Effector CD4-positive, alpha-beta T cell (primary cell): ENCODE measurements at places on chromosomes 1 and 21.

GRCh38 chr1:18691648-18692047 is 61.0 kb downstream of the PAX7 start:
- no peak for DNase-seq

DNA sequence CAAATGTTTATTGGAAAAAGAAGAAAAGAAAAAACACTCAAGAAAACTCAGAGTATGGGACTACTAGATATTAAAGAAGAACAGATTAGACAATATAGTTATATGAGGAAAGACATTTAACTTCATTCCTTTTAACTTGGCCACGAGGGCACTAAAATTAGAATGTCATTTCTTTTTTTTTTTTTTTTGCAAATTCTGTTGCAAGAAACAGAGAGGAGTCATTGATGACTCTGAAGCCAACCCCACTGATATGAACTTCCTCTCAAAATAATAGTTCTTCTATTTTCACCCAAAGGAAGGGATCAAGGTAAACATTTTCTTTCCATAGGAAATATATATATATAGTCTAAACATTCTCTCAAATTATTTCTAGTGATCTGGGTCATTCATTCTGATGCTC is 24.6 kb upstream of the PEX19 start:
- no peak for DNase-seq

- no peak for DNase-seq
Observed at GRCh38 chr1:42758641-42759040, 8.2 kb downstream of the P3H1 start.

DNA sequence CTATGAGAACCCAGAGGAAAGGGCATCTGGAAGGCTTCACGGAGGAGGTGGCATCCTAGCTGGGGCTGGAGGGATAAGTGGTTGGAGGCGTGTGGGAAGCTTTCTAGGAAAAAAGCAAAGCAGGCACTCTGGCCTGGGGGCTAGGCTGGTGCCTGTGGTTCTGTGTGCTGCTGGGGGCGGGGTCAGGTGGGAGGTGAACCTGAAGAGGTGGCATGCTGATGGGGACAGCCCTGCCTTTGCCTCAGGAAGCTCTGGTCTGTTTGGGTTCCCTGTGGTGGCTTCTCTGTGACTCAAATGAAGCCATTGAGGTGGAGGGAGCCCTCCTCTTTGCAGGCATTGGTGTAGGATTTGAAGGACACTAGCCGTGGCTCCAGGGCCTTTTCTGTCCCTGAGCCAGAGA is 221.6 kb upstream of the POU3F1 start:
- DNase-seq: no peak

DNA sequence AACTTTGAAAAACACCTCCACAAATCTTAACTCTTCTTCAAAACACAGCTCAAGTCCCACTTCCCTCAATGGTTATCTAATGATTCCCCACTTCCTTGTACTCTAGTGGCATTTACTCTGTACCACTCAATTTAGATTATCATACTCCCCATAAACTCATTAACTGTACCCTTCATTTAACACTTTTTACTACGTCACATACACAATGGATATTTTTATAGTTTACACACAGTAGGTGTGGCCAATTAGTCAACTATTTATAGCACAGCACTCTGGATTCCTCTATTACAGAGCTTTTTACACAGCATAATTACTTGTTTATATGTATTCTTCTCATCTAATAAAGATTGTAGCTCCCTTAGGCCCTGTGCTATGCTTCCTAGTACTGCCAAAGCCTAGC is 62.1 kb downstream of the FOXJ3 start:
- no peak for DNase-seq

GRCh38 chr1:10701145-10701544 is 95.3 kb downstream of the CASZ1 start:
- no peak for DNase-seq

- no peak for DNase-seq
Observed at GRCh38 chr1:243433737-243434370, 178.0 kb downstream of the SDCCAG8 start.

DNA sequence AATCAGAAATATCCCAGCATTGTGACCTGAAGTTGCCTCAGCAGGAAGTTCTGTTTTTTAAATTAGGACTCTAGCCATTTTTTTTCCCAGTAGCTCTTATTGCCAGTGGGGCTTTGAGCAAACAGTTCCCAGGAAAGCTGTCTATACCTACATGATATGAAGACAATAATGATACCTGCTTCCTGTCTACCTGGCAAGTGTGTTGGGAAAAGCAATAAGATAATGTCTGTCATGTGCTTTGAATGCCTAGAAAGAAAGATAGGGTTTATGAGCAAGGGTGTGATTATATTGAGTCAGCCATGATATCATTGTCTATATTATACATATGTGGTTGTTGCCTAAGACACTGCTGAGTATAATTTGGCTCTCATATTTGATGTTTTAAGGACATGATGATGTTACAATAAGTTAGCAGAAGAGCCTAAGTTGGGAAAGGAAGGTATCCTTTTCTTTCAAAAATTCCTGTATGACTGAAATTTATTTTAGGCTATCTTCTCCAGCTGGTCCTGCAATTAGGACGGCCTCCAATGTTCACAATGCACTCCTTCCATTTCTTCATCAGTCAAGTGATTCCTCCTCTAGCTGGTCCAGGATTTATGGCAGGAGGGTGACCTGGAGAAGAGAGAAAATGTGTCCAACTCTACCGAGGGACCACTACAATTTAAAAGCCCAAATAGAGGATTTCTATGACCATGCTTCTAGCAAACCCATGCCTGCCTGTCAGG is 99.6 kb upstream of the CDC42BPA start:
- no peak for DNase-seq

DNA sequence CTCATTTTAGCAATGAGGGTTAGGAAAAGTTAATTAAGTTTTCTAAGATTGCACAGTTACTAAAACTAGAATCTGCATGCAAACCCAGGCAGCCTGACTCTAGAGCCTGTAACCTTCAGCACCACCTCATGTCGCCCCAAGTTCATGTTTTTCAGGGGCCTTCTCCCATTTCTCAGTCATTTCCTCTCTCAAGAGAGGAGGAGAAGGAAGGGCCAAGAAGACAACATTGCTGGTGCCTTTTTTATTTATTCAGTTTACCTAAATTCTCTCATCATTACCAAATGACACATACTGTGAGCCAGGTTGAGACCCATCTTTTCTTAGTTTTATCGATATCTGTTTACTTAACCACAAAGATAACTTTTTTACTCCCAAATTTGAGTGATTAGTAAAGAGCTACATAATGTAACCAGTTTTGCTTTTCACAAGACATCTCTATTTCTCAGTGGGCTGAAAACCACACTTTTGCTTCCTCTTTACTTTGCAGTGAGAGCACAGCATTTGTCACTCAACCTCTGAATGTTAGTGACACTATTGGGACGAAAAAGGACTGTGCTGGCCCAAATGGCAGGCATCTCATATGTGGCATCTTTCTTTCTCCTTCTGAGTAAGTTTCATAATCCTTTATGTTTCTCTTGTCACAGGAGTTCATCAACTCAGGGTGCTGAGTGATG is at the start of gene CD101:
Gene CD101 (plus strand): TSS at position 507 of the 674 bp plus-strand sequence. CDS start 58 bp downstream, at position 565.
- no peak for DNase-seq

- no peak for DNase-seq
Observed at GRCh38 chr1:209601809-209602657, 18.5 kb downstream of the CAMK1G start.

GRCh38 chr1:36920801-36921405 is 113.4 kb downstream of the GRIK3 start:
- DNase-seq: no peak

- no peak for DNase-seq
Observed at GRCh38 chr1:102595106-102595505, 513.2 kb downstream of the COL11A1 start.

DNA sequence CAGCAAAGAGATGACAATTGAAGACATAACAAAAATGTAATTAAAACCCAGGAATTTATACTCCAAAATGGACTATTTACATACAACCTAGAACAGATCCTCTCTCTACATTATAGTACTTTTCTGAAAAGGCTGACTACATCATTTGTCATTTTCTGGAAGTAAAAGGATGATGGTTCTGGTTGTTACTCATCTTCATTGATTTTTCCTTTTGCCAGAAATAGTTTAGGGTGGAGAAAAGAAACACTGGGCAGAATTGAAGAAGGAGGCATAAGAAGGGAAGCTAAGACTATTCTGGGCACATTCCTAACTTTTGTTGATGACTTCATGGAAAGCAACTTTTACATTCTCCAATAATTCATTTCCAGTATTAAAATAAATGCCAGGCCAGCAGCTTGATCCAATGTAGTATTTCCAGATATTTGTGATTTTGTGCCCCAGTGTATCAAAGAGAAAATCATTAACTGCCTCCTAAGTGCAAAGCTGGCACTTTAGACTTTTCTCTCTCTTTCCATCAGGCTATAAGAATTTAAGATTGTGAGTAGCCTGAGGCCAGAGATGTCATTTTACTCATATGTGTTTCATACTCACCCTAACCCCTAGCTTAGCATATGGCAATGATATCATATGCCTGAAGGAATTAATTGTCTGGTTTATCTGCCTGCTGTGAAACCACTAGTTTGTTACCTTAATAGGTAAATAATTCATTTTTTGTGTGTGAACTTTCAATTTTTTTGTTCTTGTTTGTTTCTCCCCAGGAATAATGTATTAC is 369.5 kb upstream of the LYPLAL1 start:
- DNase-seq: no peak

DNA sequence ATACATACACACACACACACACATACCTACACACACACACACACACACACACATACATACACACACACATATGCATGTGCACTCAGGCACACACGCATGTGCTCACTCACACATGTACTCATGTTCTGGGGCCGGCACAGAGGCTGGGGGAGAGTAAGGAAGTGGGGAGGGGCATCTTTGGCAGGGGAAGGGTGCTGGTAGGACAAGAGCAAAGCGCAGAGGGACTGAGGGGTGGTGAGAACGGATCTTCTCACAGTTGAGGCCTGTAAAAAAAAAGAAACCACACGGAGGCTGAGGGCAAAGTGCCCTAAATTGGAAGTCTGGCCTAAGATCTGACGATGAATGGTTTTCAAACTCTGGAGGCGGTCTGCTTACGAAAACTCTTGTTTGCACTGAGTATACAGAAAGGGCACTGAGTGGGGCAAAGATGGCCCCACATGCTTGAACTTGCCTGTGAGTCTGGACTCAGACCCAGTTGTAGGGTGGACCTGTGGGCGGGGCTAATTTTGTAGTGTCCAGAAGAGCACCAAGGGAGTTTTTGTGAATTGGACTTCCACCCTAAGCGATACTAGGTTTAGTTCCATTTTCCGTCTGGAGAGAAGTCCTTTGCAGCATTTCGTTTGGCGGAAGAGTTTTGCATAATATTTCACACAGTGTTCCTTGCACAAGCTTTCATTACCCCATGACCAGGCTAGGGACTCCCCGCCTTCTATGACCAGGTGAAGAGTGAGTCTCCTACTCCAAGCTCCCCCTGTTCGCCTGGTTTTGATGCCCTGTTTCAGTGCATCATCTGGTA is 79.3 kb upstream of the LYST start:
- no peak for DNase-seq

DNA sequence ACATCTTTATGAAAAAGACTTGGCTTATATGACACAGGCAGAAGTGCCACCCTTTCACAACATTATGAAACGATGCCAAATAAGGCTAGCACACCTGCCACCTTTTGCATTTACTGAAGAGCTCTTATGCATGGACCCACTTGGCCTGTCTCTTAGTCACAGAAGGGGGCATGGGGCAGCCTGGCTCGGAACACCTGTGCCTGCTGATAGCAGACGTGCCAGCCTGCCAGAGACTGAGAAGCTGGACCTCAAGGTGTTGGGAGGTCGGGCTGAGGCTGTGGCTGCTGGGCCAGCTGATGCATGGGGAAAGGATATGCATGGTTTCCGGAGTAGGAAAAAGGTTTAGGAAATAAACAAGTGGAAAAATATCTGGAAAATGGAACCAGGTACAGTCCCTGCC is 21.5 kb downstream of the RCAN1 start:
- no peak for DNase-seq

- DNase-seq: no peak
Observed at GRCh38 chr1:2799811-2800663, 1.5 kb downstream of the TTC34 start.

DNA sequence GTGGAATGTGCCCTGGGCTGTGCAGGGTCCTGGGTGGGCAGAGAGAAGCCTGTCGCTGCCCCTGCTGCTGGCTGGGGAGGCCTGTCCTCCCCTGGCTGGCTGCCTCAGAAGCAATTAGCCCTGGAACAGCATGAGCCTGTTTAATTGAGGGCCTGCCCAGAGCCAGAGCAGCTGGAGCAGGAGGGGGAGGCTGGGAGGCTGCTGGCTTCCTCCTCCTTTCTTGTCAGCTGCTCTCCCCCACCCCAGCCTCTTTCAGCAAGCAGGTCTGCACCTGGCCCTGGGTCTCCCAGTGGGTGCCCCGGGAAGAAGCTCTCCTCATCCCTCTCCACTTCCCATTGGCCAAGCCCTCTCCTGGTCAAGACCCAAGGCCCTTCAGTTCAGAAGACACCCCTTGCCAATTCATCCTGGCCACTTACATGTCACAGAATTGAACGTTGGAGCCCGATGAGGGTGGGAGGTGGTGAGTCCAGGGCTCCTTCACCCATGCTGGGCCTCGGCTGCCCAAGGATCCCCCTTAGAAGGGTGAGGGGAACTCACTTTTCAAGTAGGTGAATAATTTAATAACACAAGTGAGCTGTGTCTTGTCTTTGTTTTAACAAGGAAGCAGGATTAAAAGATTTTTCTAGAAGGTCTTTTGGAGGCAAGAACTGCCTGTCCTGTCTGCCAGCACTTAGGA is 13.2 kb downstream of the AMPD2 start:
- DNase-seq: no peak

GRCh38 chr1:65260851-65261473 is 48.4 kb upstream of the DNAJC6 start:
- no peak for DNase-seq
